T-helper 2 cell treated with Interferon-gamma antibody and Interleukin-4, amounts not matched to agents 5 μg/mL and 100 μg/mL, for 36 hours (primary cell): ENCODE measurements at places on chromosomes 6 and 20.

- no peak overlapping the region for H3K27ac ChIP-seq
- H3K36me3 ChIP-seq, result no peaks in the 10 kb centered on the region
- DNase-seq, result no peak
- no peaks in the 10 kb centered on the region for H3K4me1 ChIP-seq
Observed at GRCh38 chr6:168197636-168198301, 118.8 kb upstream of the FRMD1 start.

- H3K4me3 ChIP-seq, result no peak overlapping the region
- DNase-seq, result no peak
- peaks cover 40% of the 10 kb centered on the region for H3K4me1 ChIP-seq
- H3K27me3 ChIP-seq, result no peaks in the 10 kb centered on the region
- H3K36me3 ChIP-seq, result peaks cover 13% of the 10 kb centered on the region
- H3K27ac ChIP-seq, result no peak overlapping the region
Observed at GRCh38 chr6:87164506-87164905, 9.1 kb downstream of the ZNF292 start.

DNA sequence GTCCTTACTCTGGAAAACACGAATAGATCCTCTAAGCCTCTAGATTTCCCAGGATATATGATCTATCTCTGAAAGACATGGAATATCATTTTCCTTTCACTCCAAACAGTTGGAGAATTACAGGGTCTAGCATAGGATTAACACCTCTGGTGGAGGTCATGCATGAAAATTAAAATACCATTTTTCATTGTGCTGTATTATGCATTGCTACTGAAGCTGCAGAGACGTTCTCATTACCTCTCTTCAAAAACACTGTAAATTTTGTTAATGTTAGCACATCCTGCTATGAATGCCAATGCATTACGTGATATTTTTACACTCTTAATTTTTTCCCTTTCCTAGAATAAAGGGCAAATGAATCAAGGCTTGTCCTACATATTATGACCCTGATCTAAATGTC is 558.6 kb downstream of the TBC1D32 start:
- H3K4me3 ChIP-seq, result no peak overlapping the region
- H3K36me3 ChIP-seq, result no peaks in the 10 kb centered on the region
- no peak for DNase-seq
- no peaks in the 10 kb centered on the region for H3K27me3 ChIP-seq
- no peaks in the 10 kb centered on the region for H3K4me1 ChIP-seq
- no peak overlapping the region for H3K27ac ChIP-seq

DNA sequence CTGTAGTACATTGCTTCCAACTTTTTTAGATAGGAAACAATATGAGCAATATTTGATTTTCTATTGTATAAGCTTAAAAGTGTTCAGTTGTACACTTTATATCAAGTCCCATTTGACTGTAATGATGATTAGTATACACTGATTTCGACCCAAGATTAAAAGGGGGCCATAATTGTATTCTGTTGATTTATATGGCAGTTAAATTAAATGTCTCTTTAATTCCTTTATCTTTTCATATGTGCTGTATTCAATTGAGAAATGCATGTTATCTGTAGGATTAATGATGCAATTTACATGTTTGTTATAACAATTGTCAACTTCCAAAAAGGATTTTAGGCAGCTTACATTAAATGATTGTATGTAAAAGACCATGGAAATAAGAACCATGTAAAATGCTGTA is 317.5 kb downstream of the CDKAL1 start:
- H3K27ac ChIP-seq, result no peak overlapping the region
- peaks cover 5% of the 10 kb centered on the region for H3K36me3 ChIP-seq
- peaks cover 9% of the 10 kb centered on the region for H3K4me1 ChIP-seq

DNA sequence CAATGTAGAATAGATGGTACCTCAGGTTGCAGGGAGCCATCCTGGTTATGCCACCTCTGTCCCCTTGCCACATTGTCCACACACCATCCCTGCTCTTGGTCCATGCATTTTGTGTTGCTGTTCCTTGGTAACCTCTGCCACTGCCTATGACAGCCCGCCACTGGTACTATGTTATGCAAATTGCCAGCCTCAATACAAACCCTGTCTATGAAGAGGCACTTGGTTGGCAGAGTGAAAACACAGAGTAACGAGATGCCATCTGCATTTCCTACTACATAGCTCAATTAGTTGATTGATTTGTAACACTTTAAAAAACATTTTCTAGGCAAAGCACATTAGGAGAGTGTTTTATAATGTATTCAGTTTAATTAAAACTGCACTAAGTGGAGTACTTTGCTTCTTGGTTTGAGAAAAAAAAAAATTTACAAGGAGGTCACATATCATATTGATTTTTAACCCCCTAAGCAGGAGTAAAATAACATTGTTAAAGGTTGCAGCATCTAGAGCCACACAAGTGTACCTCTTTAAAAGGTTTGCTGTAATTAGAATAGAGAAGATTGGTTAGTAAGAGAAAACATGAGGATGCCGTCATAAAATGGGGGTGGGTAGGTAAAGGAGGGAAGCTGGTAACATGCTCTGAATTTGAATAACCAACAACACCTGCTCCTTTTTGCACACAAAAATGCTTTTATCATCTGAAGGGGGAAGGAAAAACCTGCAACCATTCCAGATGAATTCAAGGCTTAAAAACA is 817.1 kb downstream of the KIF16B start:
- H3K4me3 ChIP-seq, result no peak overlapping the region
- no peaks in the 10 kb centered on the region for H3K4me1 ChIP-seq
- H3K27ac ChIP-seq, result no peak overlapping the region
- no peaks in the 10 kb centered on the region for H3K27me3 ChIP-seq
- no peak for DNase-seq
- no peaks in the 10 kb centered on the region for H3K36me3 ChIP-seq

- H3K36me3 ChIP-seq, result no peaks in the 10 kb centered on the region
- no peaks in the 10 kb centered on the region for H3K27me3 ChIP-seq
- no peak for DNase-seq
- no peak overlapping the region for H3K27ac ChIP-seq
- H3K4me3 ChIP-seq, result no peak overlapping the region
Observed at GRCh38 chr20:53331151-53331973, 262.3 kb downstream of the ZNF217 start.

DNA sequence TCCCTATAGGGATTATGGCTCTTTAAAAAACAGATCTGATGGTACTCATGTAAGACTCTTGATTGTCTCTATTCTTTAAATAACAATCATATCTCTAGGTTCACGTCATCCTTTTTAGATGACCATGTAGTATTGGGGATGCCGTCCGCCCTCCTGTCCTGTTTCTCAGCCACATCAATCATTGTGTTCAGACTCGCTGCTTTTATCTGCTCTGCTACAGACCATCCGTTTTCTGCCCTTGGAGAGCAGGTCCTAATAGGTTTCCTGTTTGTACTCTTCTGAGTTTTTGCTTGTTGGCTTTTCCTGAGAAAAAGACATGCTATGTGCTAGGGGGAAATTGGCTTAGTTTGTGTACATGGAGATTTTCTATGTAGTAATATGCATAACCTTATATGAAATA is 76.8 kb downstream of the SASH1 start:
- H3K36me3 ChIP-seq, result no peaks in the 10 kb centered on the region
- H3K4me3 ChIP-seq, result no peak overlapping the region
- H3K27ac ChIP-seq, result no peak overlapping the region
- no peaks in the 10 kb centered on the region for H3K4me1 ChIP-seq
- DNase-seq, result no peak
- H3K27me3 ChIP-seq, result peaks cover 12% of the 10 kb centered on the region

GRCh38 chr6:27838945-27839625 is 73.1 kb downstream of the OR2B2 start:
- H3K27me3 ChIP-seq, result no peaks in the 10 kb centered on the region
- H3K27ac ChIP-seq, result no peak overlapping the region
- H3K4me3 ChIP-seq, result no peak overlapping the region
- DNase-seq, result no peak
- H3K4me1 ChIP-seq, result peaks cover 24% of the 10 kb centered on the region
- H3K36me3 ChIP-seq, result peaks cover 19% of the 10 kb centered on the region
